ENCODE measurements at places on chromosomes 4 and X.

- DNase-seq, result no peak
Measured at GRCh38 chr4:27027428-27027827, 166.8 kb downstream of the STIM2 start.

- no peak for DNase-seq
Measured at GRCh38 chr4:19205853-19206252, 1045.9 kb upstream of the SLIT2 start.

GRCh38 chr4:127629371-127629770 lies 3.4 kb upstream of the INTU start:
- no peak for DNase-seq

- no peak for DNase-seq
Measured at GRCh38 chr4:98838977-98839618, 89.8 kb downstream of the EIF4E start.

DNA sequence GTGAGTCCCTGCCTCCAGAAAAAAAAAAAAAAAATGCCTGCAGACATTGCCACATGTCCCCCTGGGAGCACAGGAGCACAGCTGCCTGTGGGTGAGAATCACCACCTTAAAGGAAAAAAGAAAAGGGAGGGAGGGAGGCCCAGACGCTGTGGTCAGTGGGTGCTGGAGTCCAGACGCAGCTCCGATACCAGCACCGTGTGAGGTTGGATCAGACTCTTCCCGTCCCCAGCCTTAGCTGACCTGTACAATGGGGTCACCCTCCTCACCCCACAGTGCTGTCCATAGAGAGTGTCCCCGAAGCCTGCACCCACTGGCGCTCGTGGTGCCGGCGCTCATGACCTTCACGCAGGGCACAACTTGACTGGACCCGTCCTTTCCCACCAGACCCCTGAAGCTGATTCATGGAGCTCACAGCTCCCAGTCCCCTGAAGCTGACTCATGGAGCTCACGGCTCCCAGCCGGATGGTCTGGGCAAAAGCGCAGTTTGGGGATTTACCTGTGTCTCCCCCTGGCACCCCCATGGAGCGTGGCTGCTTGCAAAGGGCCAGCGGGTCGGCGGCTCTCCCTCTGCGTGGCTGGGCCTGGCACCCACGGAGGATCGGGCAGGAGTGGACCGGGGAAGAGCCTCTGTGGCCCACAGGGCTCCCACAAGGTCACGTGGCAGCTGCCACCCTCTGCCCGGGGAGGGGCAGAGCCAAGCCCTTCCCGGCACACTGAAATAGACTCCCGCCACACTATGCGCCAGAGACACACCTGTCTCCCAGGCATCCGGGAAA lies 31.4 kb downstream of the ABLIM2 start:
- DNase-seq, result no peak

DNA sequence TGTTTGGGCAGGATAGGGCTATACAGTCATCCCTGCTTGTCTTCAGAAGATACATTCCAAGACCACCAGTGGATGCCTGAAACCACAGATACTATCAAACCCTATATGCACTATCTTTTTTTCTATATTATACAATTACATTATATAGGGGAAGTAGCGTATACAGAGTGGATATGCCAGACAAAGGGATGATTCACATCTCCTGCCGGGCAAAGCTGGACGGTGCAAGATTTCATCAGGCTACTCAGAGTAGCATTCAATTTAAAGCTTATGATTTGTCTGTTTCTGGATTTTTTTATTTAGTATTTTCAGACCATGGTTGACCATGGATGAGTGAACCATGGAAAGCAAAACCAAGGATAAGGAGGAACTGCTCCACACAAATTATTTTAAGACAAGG lies 7.0 kb upstream of the AMTN start:
- DNase-seq, result no peak

DNA sequence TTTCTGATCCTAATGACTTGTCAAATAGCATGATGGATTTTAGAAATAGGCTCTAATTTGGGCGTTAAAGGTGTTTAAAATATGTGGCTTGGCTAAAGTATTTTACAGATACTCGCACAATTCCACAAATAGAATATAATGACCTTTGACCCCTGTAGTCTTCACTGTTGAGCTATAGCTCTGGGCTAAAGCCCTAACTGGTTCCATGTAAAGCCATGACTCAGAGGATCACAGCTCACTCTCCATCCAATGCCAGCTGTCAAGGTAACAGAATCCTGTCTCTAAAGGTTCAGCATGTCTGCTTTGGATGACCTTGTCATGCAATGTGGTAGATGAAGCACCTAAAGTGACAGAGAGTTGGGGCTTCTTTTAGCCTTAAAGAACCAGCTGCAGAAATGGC lies 42.5 kb downstream of the TLR10 start:
- DNase-seq, result no peak

DNA sequence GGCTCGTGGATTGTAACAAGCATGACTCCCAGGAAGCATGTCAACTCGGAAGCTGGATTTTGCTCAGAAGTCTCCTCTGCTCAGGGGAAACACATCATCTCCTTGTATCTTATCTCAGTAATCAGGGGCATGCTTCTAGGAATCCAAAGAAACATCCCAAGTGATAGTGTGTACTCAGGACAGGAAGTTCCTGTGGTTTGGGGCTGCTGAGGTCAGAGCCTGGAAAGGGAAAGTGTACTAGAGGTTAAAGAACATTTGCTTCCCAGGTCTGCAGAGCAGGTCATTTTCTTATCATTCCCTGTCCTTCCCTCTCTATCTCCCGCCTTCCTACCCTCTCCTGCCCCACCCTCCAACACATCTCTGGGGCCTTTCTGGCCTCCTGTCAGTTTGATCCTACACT lies 38.8 kb downstream of the SLC34A2 start:
- no peak for DNase-seq

DNA sequence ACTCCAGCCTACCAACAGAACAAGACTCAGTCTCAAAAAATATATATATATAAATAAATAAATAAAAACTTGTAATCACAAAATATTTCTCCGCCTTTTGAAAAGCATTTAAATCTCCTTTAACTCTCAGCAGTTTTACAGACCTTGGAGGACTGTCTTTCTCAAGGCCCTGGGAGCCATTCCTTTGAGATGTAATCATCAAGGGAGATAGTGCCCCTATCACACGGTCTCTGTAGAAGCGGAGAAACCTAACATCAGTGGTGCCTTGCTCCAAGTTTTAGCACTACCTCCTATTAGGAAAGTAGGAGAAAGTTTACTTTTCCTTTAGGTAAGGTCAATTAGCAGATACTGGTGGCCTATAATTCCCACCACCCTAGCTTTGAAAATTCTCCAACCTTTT lies 58.5 kb downstream of the ANTXR2 start:
- DNase-seq, result no peak

DNA sequence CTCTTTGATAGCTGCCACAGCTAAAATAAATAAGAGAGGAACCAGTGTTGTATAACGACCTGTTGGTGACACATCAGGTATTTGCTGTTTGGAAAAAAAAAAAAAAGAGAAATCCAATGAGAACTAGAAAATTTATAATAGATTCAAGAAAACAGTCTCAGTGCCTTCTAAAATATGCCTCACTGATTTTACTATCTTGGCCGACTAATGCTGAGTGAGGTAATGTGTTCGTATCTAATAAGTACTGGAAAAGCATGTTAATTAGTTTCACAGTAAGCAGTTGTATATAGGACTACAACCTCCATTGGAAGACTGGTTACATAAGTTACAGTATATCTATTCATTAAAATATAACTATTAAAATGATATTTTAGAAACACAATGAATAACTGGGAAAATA lies 32.4 kb downstream of the ATP8A1 start:
- no peak for DNase-seq

DNA sequence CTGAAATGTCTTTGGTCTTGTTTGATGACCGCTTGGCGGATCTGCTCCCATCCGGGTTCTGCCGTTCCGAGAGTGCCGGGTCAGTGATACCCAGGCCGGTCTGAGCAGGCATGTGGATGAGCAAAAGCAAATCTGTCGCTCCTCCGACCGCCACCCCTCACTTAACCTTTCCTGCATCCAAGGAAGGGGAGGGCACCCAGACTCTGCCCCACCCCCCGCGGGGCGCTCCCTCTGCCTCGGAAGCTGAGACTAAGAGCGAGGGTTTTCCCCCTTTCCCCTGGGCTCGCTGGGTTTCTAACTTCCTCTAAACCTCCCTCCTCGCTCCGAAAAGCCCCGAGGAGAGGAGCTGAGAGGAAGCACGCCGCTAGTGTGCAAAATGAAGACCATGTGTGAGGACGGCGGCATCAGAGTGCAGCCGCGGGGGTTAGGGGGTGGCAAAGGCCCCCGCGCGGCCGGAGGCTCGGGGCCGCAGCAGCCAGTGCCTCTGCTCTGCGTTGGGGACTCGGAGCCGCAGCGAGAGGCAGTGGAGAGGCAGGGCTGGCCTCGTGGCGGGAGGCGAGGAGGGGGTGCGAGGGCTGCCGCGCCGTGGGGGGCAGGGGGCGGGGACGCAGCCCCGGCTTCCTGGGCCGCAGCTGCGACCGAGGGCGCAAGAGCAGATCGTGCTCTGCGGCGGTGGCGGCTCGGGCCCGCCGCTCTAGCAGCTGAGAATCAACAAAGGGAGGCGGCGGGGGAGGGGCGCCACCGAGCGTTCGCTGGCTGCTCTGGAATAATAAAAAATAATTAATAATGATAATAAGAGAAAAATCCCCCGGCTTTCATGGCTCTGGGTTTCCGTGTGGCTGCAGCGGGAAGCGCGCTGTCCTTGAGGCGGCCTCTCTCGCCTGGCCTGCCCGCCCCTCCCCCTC lies 55.8 kb upstream of the BCOR start:
- DNase-seq, result peak; percentile 76

GRCh38 chr4:74056114-74056857 lies 17.8 kb upstream of the CXCL3 start:
- DNase-seq, result no peak

GRCh38 chrX:69070949-69071650 lies 94.2 kb downstream of the PJA1 start:
- DNase-seq, result no peak

- DNase-seq, result no peak
Measured at GRCh38 chr4:26682436-26682835, 98.6 kb downstream of the TBC1D19 start.

- no peak for DNase-seq
Measured at GRCh38 chr4:82599336-82599735, 37.5 kb upstream of the TMEM150C start.

GRCh38 chrX:53398216-53398615 lies 24.2 kb downstream of the SMC1A start:
- DNase-seq, result no peak

- DNase-seq, result no peak
Measured at GRCh38 chr4:55609393-55609866, 17.4 kb upstream of the PDCL2 start.

DNA sequence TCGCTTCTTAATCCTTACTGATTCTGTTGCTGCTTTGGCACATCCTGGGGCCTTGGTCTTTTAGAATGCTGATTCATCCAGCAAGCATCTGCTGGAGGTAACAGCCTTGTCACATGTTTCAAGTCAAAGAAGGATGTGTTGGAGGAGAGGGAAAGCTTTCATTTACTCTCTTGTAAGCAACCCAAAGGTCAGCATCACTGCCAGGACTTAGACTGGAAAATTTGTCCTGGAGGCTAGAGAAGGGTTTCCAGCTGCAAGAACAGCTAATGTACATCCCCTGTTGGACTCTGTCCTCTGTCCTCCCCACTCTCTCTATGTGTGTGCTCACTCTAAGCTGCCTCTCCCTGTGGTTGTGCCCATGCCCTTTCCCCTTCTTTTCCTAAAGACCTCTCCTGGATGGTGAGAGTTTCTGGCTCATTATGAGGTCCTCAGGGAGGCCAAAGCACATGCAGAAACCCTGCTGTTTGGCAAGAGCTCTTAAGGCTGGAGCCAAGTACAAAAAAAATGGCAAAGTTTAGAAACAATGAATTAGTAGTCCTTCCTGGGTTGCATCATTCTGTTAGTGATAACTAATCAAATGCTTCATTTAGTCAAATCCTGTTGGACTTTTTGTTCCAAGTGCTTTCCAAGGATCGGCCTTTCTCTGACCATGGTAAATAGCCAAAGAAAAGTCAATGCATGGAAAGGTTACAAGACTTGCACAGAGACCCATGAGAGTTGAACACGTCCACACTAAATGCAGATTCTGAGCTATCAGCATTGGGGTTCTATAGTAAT lies 13.4 kb upstream of the SRPX start:
- DNase-seq, result no peak

GRCh38 chrX:19776753-19777152 lies 110.6 kb downstream of the SH3KBP1 start:
- DNase-seq, result peak; percentile 43

- no peak for DNase-seq
Measured at GRCh38 chr4:124431653-124432192, 280.8 kb downstream of the ANKRD50 start.

GRCh38 chr4:153541456-153542096 lies 75.4 kb downstream of the TMEM131L start:
- DNase-seq, result peak; percentile 45

DNA sequence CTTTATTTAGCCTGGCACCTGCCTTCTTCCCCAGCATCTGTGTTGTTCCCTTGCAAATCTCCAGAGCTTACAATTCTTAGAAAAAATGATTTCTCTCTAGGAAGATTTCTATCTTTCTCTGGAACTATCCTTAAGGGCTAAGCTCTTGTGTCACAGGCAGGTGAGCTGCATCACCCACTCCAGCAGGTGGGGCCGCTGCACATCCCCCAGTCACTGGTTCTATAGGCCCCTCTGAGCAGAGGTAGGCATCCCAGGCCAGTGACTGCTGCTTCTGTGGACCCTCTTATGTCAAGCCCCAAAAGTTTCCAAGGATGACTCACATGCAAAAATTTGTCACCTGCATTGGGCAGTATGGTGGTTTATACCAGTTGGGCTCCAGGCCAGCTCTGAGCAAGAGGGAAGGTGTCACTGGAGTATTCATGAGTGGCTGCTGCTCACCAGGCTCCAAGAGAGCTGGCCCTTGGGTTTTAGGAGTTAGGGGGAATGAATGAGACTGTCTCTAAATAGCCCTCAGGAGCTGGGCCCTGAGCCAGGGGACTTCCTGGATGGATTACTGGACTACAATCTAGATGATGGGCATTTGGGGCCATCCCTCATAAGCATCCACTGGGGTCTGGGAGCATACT lies 208.1 kb upstream of the EOLA2 start:
- DNase-seq, result no peak

Measured in activated CD4-positive, alpha-beta T cell treated with anti-CD3 and anti-CD28 coated beads, Interleukin-2, amount 50 U/mL, for 48 hours (primary cell).